ENCODE measurements at places on chromosomes 1 and 21.

DNA sequence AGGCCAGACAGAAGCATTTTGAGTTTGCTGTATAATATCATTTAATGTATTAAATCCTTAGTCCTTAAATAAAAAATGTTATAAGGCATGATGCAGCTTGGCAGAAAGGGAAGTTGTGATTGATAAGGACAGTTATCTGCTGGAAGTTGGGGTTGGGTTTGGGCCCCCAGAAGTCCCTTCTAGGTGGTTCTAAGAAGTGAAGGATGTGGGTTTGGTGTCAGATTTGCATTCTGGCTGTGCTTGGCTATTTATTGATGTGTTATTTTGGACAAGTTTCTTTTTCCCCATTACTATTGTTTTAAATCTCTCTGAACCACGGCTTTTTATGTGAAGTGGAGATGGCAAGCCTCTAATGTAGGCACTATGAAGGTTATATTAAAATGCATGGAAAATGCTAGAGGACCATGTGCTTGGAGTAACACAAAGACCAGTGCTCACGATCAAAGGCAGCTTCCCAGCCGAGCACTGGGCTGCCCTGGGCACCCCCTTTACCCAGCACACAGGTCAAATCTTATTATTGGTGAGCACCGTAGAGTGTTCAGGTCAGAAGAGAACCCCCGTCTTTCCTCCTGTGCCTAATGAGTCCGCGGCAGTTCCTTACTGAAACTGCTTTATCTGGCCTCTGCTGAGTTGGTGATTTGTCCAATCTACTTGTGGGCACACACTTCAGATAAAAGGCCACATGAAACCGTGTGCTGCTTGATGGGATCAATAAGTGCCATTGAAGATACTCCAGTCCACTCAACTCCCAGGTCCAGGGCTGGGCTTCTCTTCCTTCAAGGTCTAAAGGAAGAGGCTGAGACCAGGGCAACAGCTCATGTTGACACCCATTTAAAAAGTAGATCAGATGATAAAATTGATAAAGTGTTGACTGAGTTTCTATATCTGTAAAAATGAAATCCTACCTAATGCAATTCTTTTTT, 212.0 kb downstream of the PRDM2 start:
- peak; percentile 36 for DNase-seq

- peak; percentile 99 for DNase-seq
These were observed at the start of gene THRAP3 for GRCh38 chr1:36223996-36224536. THRAP3 (plus strand) TSS chr1:36224443; CDS start chr1:36282564, 58,121 bp downstream.

- DNase-seq: no peak
These were observed 117.6 kb downstream of the KCNN3 start for GRCh38 chr1:154752273-154753030.

- peak; percentile 66 for DNase-seq
These were observed 17.0 kb downstream of the MKNK1 start for GRCh38 chr1:46587069-46587468.

GRCh38 chr1:66978201-66978600, 53.4 kb downstream of the MIER1 start:
- no peak for DNase-seq

DNA sequence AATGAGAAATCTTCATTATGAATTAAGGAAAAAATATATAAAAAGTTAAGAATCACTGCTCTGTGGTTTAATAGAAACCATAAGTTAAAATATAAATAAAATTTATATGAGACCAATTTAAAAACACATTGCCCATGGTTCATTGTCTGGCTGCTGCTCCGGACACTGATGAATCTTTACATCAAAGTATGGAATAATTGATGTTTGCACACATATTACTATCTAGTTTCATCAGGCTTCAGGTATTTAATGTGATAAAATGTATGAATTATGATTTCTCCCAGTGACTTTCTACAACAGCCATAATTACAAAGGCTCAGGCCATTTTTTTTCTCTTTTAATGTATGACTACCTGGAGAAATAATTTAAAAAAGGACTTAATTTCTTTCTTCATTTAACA, 599.1 kb upstream of the PRMT6 start:
- no peak for DNase-seq

DNA sequence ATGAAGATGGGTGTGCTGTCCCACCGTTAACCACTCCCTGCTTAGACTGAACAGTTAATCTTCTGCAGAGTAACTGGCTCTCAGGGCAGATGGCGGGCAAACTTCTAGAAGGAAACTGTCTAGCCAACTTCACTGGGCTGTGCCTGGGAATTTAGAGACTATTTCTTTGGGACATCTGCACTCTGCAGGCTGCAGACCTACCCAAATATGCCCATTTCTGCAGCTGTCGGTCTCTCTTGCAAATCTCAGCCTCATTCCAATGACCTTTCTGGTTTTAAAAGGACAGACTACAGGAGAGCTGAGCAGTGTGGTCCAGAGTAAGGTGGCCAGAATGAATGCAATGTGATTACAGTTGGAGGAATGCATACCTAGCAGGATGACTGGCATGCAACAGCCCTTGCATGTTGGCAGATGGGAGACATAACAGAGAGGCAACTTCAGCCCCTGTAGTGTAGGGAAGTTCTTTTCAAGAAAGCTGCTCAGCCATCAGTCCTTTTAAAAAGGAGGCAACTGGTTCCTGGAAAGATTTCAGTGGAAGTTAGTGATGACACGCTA, 26.3 kb upstream of the IL20 start:
- no peak for DNase-seq

DNA sequence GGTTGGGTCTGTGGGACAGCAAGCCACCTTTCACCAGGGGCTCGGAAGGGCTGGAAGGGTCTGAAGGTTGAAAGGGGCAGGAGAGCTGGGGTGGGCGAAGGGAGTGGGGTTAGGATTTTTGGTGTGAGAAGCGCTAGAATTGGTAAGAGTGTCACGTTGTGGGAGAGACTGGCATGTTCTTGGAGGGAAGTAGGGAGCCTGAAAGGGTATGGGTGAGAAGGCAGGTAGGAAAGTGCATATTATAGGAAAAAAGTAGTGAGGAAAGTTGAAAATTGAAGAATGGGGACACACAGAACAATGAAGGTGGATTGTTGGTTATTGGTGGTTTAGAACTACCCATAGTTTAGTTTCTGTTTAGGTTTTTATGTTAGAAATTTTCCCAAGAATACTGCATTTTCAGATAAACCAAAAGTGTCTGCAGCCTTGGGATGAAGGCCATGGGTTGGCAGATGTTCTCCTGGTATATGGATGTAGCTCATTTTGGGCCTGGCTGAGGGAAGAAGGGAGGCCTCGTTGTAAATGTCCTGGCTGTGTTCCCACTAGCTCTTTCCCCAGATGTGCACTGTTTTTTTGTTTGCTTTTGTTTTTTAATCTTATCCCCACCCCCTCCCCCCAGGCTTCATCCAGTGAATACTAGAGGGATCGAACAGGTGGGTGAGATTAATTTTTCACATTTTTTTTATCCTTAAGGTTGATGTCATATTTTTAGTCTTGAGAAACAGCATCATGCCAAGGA, 1.2 kb downstream of the LRRC42 start:
- DNase-seq: no peak

GRCh38 chr1:34532113-34532512, 222.7 kb upstream of the GJB5 start:
- no peak for DNase-seq

DNA sequence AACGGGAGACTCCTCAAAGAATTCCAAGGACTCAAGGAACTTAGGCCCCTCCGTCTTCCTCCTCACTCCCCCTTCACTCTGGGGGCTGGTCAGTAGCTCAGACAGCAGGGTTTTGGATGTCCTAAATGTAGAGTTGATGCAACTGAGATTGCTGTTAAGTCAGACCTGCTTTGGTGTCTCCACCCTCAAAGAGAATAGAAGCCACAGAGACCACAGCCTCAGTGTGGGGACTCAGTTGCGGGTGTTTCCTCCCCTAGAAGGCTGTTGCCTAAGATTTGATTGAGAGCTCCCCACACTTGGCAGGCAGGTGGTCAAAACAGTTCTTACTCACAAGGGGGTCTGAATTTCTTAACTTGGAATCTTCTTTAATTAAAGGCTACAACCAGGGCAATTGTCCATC, 7.6 kb downstream of the MAN1C1 start:
- DNase-seq: no peak

DNA sequence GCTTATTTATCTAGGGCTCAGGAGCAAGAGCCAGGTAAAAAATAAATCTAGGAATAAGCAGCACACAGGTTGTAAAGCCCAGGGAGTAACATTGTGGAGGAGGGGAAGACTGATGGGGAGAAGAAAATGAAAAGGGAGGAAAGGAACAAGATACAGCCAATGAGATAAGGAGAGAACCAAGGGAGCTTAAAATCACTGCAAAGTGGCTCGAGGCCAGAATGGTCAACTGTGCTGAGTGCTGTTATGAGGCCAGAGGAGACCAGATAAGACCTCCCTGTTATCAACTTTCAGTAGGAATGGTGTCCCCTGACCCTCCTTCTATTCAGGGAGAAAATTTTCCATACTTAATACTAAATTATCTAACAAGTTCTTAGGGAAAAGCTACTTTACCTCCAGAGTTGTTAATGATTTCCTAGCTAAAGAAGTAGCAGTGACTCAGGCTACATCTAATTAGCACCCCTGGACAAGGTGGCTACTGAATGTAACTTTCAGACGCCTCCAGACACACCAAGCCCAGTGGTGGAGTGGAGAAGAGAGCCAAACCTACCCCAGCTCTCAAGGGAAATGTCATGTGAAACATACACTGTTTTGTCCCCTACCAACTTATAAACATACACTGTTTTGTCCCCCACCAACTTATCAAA, 25.5 kb downstream of the ENAH start:
- DNase-seq: no peak

DNA sequence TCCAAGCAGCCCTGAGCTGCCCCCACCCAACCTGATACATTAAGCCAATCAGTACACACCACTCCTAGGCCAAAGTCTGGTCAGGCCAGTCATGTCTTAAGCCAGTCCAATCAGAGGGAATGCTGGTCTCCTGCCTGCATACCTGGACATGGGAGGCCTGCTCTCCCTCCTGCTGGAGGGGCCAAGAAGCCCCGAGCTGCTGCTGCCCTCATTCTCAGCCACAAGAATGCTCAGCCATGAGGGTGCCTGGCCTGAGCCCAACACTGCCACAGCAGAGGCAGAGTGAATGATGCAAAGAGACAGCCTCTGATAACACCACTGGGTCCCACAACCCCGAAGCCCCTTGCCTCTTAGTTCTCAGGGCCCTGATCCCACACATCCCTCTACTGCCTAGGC, 23.0 kb downstream of the CHD5 start:
- no peak for DNase-seq

GRCh38 chr1:119766374-119766794, 2.3 kb downstream of the HMGCS2 start:
- DNase-seq: no peak

DNA sequence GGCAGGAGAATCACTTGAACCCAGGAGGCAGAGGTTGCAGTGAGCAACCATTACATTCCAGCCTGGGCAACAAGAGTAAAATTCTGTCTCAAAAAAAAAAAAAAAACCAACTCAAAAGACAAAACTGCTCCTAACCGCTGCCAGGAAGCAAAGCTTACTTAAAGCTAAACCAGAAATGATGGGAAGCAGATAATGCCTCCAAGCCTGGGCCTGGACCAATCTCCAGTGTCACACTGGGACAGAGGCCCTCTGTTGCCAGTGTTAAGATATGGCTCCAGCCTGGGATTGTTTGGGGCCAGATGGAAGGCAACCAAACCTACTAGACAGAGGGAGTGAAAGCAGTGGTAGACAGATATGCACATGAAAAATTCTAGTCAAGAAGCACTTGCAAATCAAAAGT, 36.9 kb downstream of the NSL1 start:
- no peak for DNase-seq

DNA sequence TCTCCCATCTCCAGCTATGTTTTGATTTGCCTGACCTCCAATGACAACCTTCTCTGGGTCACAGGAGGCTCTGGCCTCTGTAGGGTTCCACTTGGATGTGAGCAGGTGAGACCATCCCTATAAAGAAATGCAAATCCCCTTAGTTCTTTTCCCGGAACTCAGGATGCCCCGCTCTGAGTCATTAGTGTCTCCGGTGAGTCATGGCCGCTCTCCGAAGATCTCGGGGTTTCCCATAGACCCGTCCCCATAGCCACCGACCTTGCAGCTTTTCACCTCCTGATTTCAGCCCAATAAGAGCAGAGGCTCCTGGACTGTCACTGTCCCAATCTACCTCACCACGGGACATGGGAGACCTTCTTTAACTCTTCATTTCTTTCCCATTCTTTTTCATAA, 98.2 kb downstream of the PGBD5 start:
- no peak for DNase-seq

DNA sequence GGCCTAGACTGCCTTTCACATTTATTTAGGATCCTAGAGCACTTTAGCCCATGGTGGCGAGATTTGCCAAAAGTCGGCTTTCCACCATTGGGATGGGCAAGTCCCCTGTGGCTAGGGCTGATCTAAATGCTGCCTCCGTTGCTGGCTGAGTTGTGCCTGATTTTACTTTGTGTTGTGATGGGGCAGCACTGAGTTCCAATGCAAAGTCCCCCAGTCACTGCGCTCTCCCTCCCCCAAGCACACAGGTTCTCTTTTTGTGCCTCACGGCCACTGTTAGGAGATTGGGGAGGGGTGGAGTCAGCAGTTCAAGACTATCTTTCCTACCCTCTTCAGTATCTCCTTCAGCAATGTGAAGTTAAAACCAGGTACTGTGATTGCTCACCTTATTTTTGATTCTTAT, 66.7 kb upstream of the COX20 start:
- no peak for DNase-seq

- DNase-seq: peak; percentile 92
These were observed at the start of gene SYNC for GRCh38 chr1:32702599-32703478. SYNC (minus strand) TSS chr1:32702770; CDS start chr1:32702660, 110 bp downstream.

DNA sequence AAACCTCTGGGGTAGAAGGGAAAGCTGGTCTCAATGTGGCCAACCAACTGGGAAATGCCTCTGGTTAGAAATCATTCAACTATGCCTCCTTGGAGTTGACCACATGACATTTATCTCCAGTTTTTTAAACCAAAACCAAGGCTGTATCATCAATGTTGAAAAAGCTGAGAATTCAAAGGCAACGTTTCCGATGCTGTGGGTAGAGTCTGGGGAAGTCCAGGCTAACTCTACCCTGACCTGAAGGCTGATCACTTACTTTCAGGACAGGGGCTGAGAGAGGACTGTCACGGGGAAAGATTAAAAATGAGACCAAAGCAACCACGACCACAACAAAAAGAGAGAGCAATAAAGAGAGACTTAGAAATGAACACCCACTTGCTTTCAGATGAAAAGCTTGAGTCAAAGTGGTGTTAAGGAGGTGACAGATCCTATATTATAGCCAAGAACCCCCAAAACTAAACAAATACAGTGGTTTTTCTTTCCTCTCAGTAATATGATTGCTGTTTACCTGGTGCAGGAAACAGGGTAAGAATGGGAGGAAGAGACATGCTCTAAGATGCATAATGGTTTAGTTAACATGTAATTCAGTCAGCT, 90.8 kb upstream of the TNFSF4 start:
- DNase-seq: no peak

DNA sequence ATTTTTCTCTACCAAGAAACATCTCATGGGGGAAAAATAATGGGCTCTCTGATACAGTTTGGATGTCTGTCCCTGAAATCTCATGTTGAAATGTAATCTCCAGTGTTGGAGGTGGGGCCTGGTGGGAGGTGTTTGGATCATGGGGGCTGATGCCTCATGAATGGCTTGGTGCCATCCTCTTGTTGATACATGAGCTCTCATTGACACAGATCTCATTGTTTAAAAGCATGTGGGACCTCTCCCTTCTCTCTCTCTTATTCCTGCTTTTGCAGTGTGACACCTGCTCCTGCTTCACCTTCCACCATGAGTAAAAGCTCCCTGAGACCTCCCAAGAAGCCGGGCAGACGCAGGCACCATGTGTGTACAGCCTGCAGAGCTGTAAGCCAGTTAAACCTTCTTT, 332.5 kb upstream of the NRIP1 start:
- no peak for DNase-seq

GRCh38 chr1:94322696-94323095, 85.3 kb upstream of the ARHGAP29 start:
- DNase-seq: no peak
